Esophagus mucosa (tissue), 1 donor: ENCODE measurements at places on chromosomes 12 and 14.
A peak's percentile ranks its signal among the peaks of the same experiment; 100 is the strongest.

DNA sequence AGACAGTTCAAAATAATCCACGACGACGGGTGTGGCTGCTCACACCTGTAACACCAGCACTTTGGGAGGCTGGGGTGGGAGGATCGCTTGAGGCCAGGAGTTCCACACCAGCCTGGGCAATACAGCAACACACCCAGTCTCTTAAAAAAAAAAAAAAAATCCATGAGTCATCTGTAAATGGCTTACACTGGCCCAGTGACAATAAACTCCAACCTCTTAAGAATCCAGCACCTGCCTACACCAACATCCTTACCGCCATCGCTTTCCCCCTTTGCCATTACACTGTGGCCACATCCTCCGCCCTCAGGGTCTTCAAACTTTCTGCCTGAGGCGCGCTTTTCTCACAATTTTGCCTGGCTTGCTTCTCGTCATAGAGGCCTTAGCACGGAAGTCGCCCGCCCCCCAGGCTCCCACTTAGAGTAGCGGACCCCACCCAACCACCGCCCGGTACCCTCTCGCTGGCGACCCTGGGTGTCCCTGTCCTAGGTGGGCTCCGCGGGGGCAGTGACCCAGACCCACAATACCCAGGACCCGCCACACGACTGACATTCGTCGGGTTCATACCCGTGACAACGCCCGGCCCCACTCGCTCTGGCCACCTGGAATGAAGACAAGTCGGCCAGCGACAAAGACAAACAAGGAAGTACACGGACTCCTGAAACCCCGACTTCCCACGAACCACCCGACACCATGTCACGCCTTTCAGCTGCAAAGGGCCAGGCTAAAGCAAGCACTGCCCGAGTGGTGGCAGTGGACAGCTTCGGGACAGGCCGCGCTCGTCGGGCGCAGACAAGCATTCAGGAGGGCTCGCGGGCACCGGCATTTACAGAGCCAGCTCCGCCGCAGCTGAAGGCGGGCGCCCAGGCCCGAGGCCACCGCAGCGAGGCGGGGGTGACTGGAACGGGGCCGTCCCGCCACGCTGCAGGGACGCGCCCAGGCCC is 636 bp downstream of the GOLGA3 start:
- peak; percentile 64 for ATAC-seq

GRCh38 chr14:75604979-75605851 is 26.8 kb downstream of the FLVCR2 start:
- no peak for ATAC-seq

GRCh38 chr12:95998611-95999286 is 2.6 kb upstream of the HAL start:
- peak; percentile 65 for ATAC-seq

- peak; percentile 24 for ATAC-seq
Measured at GRCh38 chr12:2283916-2284315, 231.1 kb downstream of the CACNA1C start.

DNA sequence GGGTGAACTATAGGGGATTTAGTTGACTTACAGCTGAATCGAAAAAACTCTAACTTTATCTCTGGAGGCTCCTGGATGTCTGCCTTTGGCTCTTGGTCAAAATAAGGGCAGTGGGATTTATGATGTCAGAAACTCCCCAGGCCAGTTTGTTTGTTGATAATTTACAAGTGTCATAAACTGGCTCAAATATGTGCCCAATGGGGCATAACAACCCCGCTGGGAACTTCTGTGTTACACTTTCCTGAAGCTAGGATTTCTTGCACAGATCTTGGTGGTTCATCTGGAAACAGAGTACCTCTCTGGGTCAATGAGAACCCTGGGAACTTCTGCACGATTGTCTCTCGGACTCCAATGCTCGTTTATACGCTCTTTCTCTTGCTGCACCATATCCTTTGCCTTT is 58.7 kb upstream of the MUCL1 start:
- no peak for ATAC-seq

DNA sequence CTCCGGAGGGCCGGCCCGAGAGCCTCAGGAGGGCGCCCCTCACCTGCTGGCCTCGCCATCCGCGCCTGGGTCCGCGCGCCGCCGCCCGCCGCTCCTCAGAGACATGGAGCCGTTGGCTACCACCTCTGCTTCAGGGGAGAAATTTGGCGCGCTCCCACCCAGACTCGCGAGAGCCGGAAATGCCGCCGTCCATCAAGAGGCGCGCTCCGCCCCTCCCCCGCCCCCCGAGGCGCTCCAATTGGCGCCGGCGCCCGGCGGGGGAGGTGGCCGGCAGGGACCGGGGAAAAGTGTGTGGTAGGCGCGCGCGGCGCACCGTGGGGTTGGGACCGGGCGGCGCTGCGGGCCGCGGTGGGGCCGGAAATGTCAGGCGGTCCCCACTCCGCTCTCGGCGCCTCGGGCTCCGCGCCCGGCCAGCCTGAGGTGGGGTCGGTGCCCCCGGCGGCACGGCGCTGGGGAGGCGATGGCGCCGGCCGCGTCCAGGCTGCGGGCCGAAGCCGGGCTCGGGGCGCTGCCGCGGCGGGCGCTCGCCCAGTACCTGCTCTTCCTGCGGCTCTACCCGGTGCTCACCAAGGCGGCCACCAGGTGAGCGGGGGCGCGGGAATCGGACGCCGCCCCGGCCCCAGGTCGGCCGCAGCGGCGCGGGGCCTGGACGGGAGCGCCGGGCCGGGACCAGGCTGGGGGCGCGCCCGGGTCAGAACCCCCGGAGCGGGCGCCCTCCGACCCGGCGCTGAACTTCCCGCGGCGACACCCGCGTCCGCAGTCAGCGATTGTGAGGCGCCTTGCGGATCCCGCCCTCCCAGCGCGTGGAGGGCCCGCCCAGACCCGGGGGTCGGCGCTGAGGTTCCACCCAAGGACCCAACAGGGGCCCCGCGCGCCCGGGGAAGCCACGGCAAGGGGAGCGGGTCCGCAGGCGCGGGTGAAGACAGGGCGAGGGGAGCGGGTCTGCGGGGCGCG is at the start of the genes POLE and PXMP2:
Gene POLE (minus strand): TSS at position 132 of the 954 bp plus-strand sequence. CDS start 27 bp downstream, at position 105.
Gene PXMP2 (plus strand): TSS at position 377 of the 954 bp plus-strand sequence. CDS start 84 bp downstream, at position 461.
- ATAC-seq, result peak; percentile 99

GRCh38 chr14:75562489-75562888 is 15.9 kb upstream of the FLVCR2 start:
- no peak for ATAC-seq

- ATAC-seq, result no peak
Measured at GRCh38 chr12:57939291-57939690, 2.1 kb upstream of the ATP23 start.

DNA sequence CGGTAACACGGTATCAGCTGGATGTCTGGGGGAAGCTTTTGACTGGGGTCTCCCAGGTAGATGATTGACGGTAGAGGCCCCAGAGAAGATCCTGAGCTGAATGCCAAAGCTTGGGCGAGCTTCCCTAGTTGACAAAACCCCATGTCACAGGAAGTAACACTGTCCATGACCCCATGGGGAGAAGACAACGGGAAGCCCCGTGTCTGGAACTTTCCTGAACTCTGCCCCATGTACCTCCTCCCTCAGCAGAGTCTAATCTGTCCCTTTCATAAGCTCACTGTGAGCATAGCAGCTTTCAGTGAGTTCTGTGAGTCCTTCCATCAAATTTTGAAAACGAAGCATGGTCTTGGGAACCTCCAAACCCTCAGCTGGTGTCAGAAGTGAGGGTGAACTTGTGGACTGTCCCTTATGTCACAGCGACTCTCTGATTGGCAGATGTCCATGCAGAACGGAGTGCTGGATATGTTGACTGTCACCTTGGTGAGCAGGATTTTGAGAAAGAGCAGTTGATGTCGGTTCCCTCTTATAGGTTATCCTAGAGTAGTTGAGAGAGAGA is 29.7 kb upstream of the BEGAIN start:
- ATAC-seq, result no peak

DNA sequence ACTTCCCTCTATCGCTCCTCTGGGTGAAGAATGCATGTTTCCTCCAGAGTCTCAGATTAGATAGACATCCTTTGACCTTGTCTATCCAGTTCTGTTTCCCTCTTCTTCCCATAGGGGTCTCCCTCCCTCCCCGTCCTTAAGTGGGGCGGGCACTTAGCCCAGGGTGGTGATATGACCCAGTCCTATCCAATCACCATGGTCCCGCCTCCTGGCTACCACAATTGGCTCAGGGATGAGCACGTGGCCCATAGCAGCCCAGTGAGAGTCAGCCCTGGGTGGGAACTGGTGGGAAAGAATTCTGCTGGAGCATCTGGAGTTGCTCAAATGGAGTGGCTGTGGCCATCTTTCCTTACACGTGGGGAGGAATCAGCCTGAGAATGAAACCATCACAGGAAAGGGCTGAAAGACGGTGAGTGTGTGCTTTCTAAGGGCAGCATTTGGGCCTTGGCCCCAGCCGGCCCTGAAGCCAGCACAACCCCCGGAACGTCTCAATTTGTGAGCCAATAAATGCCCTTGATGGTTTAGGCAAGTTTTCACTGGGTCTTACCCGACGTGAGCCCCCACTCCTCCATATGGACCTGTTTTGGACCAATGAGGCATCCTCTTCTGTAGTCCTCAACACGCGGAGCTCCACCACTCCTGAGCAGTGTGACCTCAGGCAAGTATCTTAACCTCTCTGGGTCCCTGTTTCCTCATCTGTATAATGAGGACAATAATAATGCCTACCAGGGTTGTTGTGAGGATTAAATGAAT is 14.4 kb upstream of the MLXIP start:
- peak; percentile 54 for ATAC-seq
